ENCODE measurements at places on chromosomes 6 and 20.

DNA sequence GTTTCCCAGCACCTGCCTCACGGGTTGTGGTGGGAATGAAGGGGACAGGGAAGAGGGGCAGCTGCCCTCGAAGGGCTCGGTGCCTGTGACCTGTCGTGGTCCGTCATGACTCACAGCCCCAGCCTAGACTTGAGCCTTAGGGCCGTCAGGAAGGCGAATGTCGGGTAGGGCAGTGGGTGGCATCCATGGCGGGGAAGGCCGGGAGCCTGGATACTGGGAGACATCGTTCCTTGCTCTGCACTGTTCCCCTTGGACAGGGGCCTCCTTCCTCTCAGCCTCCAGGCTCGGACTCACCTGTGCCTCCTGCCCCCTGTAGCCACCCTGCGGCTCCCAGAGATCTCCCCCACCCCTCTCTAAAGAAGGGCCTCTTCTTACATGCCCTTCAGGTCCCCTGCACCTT lies 52.2 kb upstream of the APCDD1L start:
- no peak for DNase-seq

DNA sequence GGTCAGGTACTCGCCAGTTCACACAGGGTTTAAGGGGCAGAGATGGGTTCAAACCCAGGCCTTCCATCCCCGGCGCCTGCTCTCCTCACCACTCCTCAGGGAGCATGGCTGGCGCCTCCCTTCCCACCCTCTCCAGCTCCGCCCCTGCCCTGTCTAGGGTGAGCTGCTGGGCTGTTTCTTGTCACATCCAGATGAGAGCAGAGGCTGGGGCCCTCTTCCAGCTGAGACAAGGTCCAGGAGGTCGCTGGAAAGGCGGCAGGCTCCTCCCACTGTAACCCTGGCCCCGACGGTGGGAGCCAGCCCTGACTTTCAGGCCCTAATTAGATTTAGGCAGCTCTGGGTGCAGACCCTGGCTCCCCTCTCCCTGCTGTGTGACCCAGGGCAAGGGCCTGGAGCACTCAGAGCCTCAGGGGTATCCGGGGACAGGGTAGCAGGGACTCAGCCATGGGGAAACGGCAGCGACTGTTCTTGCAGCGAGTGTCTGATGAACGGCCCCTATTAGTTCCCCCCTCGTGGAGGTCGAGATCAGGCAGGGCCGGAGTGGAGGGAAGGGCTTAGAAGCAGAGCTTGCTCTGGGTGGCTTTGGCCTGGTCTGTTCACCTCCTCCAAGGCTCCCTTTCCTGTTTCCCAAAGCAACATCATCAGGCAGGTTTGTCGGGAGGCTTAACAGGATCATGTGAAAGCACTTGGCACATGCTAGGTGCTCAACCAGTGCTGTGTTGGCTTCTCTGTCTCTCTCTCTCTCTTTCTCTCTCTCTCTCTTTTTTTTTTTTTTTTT lies 33.4 kb downstream of the SNAI1 start:
- no peak for DNase-seq

GRCh38 chr6:90088009-90088408 lies 193.7 kb downstream of the GJA10 start:
- peak; percentile 71 for DNase-seq

GRCh38 chr6:20119485-20119884 lies 92.8 kb downstream of the MBOAT1 start:
- DNase-seq = no peak

DNA sequence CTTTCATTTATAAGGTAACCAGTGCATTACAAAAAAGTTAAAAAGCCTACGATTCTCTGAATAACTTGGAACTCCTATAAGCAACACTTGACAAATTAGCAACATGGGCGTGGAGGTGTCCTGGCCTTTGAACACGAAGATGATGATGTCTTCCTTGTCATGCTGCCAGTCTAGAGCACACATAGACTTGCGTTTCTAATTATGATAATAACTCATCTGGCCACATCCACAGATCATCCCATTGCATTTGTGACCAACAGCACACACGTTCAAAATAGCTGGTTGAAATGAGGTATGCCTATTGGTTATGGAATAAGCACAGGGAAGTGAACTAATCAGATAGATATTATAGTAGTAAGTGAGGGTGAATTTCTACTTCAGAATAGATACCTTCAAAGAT lies 608.9 kb downstream of the PRKN start:
- DNase-seq = no peak

GRCh38 chr6:52529311-52529710 lies 47.5 kb downstream of the TRAM2 start:
- DNase-seq = no peak

DNA sequence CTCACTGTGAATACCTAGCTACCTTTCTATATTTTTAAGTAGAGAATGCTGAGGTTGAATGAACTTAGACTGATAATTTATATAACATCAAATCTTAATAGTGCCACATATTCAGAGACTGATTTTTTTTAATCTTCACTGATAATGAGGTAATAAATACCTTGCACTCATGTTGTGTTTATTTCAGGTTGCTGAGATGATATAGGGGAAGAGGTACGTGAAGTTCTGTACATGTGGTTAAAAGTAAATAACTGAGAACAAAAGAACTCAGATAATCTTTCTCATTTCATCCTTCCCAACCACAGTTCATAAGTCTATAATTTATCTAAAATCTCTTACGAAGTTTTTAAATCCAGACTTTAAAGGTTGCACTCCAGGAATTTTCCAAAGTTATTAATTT lies 6.4 kb downstream of the NHSL1 start:
- DNase-seq = no peak

GRCh38 chr20:48186447-48186846 lies 401.2 kb upstream of the SULF2 start:
- DNase-seq = peak; percentile 28

DNA sequence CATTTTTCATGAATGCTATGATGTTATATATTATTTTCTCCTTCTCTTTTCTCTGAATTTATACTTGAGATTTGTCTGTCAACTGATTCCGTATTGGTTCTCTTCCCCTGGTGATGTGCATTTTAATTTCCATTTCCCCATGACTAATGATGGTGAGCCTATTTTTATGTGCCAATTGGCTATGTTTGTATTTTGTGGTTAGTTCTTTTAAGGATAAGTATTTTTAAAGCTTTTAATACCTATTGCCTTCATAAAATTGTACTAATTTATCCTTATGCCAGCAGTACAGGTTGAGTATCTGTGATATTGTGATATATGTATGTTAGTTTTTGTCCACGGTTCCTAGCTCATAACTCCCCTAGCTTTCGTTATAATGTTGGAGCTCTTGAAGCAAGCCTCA lies 2.8 kb downstream of the POLH start:
- no peak for DNase-seq

GRCh38 chr6:106608080-106608668 lies 21.1 kb downstream of the RTN4IP1 start:
- DNase-seq = peak; percentile 41

DNA sequence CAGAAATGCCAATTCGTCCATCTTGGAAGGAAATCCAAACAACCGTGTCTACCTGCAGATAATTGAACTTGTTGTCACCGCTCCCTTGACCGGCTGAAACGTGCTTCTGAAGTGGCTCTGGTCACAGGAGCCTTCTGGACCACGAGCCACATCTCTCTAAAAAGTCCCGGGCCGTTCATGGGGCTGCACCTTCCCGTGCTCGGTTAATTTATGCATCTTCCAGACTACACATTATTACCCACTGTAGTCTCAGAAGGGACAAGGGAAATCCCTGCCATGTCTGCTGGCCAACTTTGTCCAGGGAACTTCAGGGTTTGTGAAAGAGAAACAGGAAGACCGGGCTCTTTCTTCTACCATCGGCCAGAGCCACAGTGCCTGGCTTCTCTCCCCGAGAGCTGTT lies 63.4 kb upstream of the MPC1 start:
- DNase-seq = no peak

GRCh38 chr20:6665161-6665560 lies 102.3 kb upstream of the BMP2 start:
- DNase-seq = no peak

DNA sequence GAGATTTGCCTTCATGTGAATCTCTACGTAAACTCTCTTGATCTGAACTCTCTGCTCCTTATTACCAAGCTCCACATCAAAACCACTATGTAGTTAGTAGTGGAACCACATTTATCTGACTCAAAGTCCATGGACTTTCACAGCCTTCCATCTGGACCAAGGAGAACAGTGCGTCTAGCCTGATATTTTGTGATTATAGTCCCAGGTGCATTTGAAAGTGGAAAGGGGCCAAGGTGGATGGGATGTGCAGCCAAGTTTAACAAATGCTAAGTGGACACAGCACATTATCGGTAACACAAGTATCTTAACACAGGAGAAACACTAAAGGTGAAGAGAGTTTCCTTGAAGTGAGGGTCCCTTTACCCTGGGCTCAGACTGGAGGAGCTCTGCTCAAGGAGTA lies 281.2 kb upstream of the SGK1 start:
- no peak for DNase-seq

GRCh38 chr20:1489764-1490436 lies 1.3 kb downstream of the SIRPB2 start:
- no peak for DNase-seq

DNA sequence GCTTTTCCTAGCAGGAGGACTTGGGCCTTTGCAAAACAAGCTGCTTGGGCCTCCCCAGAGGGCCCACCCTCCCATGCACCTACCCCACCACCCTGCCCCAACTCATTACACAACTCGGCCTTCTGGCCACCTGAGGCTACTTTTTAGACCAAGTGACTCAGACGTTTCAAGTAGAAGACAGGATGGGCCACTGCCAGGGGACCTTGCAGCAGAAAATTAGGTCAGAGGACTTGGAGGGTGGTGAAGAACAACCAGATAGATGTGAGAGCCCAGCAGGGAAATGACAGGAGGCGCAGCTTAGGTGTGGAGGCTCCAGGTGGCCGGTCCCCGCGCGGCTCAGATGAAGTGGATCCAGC lies 1.4 kb downstream of the PPP1R3D start:
- DNase-seq = no peak

DNA sequence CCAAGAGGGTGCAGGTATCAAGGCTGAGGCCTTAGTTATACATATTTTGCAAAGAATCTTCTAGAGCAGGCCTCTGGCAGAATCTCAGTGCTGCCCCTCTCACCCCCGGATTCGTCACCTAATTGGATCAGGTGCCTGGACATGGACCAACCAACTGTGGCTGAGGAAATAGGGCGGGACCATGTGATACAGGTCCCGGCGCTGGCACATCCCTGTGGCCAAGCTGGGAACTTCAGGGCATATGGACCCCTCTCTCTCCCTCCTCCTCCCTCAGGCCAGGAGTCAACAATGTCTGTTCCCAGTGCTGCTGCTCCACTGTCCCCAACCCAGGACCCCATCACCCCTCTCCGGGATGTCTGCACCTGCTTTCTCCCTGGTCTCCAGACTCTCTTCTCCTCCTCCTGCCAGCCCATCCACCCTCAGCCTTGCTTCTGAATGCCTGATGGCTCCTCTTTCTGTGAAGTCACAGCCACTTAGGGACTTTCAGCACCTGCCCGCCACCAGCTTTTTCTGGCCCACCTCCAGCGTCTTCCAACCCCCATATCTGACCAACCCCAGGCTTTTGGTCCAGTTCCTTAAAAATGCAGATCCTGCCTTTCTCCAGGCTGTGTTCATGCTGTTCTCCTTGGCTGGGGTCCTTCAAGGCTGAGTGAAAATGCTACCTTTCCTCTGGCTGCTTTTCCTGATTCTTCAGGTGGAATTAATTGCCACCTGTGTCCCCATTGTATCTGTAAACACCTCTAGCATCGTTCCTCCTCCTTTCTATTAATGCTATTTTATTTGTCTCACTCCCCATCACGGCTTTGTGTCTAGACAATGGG lies 19.0 kb upstream of the MLN start:
- DNase-seq = peak; percentile 50

DNA sequence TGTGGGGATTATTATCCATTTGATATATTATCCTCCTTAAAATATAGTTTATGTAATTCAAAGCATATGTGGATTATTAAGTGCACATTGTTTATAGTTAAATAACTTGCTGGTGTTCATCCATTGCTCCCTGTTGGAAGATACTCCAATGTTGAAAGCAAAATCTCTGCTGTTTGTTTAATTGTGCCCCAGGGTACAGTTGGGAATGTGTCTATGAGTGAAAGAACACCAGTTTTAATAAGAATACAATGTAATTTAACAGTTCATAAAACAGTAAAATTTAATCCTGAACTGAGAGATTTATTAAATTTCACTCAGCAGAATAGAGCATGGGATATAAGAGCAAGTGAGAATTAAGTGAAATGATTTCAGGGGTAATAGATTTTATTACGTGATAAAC lies 364.9 kb downstream of the GRIK2 start:
- no peak for DNase-seq

DNA sequence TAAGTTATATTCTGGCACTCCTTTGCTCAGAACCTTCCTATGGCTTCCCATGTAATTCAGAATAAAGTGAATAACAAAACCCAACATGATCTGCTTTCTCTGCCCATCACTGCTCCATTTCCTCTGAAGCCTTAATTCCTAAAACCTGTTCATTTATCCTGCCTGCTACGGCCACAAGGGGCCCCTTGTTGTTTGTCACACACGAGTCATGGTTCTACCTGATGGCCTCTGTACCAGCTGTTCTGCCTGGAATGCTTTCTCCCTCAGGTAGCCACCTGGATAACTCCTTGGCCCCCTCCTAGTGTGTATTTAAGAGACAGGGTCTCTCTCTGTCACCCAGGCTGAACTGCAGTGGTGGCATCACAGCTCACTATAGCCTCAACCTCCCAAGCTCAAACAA lies 26.8 kb downstream of the ERGIC3 start:
- DNase-seq = no peak

DNA sequence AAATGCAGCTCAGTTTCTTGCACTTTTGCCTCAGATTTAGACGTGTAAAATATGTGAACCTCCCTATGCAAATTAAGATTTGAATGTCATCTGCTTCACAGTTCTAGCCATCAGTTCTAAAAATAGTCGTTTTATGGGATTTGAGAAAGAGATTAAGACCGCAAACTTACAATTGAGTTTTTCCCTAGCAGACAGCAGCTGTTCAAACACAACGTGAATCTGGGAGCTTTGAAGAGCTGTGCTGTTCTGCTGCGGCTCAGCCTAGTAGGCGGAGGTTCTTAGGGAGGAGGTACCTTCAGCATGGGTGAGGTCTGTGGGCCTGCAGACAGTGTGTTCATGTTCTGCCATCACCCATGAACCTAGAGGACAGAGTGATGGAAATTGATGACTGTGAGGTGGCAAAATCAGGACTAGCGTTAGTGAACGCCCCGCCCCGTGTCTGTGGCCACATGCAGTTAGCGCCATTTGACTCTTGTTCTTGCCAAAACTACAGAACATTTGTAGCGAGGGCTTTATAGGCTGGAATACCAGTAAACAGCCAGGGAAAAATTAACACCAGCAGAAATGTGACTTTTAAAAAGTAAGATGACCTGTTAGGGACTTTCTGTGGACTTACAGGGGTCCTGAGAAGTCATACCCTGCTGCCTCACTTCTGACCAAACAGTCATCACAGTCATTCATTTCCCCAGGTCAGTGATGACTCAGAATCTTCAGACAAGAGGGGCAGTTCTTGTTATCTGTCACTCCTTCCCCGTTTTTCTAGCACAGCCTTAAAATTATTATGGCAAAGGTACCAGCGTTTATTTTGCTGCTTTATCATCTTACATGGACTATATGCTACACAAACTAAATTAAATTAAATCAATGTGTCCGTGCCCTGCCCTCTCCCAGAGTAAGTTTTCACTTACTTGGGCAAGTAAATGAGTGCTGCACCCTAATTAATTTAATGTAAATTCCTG lies 84.3 kb upstream of the TMEM181 start:
- DNase-seq = peak; percentile 16
